Aortic smooth muscle cell (primary cell): ENCODE measurements at places on chromosomes 2 and 18. TPM values are rescaled to one million over a fixed set of nuclear protein-coding genes. Genes with fewer than 3 reads are reported as not detected.

The MFSD2B gene
- total RNA-seq: under 0.01 TPM in 1 of 2 replicates, not detected in the other

The GPR45 gene
- total RNA-seq: not detected in 2 replicates

The TFCP2L1 gene
- total RNA-seq: 0.26 and 0.31 TPM in 2 replicates

The SERPINB7 gene
- not detected in 2 replicates for total RNA-seq

The EDAR gene
- total RNA-seq: not detected in 2 replicates

The TMEM163 gene
- 0.26 and 0.81 TPM in 2 replicates for total RNA-seq

The G6PC2 gene
- total RNA-seq: not detected in 2 replicates

The SPDYA gene
- 0.79 and 1.6 TPM in 2 replicates for total RNA-seq
